ENCODE measurements at places on chromosomes 5 and 9.
A peak's percentile ranks its signal among the peaks of the same experiment; 100 is the strongest.

GRCh38 chr5:80919678-80920196 is 40.4 kb upstream of the RASGRF2 start:
- DNase-seq: no peak

DNA sequence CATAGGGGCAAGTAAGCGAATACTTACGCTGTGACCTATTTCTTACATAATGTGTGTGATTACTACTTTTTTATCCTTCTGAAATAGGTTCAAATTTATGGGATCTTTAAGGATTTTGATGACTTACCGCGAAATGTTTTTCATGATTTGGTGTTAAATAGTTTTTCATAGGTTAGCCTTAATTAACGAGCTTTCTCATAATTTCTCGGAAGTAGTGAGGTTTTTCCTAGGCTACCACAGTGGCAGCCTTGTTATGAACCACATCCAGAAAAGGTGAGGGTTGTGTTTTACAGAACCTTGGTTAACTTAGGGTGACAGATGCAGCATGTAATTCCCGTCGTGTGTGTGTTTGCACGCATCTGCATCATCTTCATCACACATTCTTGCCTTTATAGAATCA is 1.3 kb downstream of the SH3GL2 start:
- DNase-seq: no peak

DNA sequence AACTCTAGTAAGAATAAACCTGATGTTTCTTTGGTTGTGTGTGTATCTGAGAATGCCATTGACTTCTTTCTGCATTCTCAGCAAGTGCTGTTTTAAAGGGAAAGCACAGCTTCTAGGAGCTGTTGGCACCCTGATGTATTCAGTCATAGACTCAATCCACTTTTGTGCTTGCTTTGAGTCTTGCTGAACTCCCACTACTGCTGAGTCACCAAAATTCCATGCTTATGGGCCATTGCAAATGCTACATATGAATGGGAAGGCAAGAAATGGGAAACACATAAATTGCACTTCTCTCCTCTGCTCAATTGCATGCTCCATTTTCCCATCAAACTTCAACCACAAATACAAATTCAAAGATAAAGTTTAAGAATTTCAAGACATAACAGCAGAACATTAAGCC is 9.8 kb upstream of the FTMT start:
- no peak for DNase-seq

- no peak for DNase-seq
Measured at GRCh38 chr5:37954561-37954960, 114.7 kb upstream of the GDNF start.

DNA sequence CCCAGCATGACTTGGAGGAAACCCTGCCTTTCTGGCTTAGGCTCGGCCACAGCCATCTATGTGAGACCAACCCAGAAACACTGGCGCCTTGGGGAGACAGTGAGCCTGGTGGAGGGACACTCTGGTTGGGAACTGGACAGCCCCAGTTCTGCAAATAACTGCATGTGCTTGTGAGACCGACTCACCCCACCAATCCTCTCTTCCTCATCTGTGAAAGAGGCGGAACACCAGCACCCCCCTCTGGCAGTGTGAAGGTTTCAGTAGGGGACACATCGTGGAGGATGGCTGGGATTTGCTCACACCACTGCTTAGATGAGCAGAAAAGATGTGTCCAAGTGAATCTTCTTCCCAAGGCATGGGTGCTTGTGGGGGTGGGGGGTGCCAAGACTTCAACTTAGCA is 43.4 kb upstream of the N4BP3 start:
- no peak for DNase-seq

- DNase-seq: no peak
Measured at GRCh38 chr5:132826424-132827082, 3.9 kb downstream of the SHROOM1 start.

DNA sequence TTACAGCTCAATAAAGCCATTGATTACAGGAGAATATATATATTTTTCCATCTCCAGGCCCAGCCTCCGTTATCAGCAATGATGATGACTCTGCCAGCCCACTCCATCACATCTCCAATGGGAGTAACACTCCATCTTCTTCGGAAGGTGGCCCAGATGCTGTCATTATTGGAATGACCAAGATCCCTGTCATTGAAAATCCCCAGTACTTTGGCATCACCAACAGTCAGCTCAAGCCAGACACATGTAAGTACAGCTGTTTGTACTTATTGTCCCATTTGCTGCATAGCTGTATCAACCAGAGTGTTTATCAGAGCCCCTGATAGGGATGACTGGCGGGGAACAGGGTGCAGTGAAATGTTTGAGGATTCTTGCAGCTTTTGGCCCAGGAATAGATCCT is 197.7 kb downstream of the NTRK2 start:
- no peak for DNase-seq

- DNase-seq: no peak
Measured at GRCh38 chr5:139712412-139712811, 64.3 kb downstream of the CXXC5 start.

GRCh38 chr5:171010086-171010485 is 148.3 kb downstream of the RANBP17 start:
- no peak for DNase-seq

DNA sequence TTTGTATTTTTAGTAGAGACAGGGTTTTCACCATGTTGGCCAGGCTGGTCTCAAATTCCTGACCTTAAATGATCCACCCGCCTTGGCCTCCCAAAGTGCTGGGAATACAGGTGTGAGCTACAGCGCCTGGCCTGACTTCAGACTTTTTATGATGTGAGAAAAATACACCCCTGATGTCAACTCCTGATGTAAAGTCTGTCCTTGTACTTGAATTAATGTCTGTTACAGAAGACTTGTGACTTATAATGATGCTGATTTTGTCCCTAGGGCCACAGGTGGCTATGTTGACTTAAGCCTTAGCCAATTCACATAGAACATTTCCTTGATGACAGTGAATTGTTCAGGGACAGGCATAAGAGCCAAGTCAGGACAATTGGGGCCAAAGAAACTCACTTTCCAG is 42.5 kb upstream of the MELK start:
- DNase-seq: no peak

GRCh38 chr5:179696603-179697002 is 2.2 kb upstream of the CANX start:
- DNase-seq: no peak

DNA sequence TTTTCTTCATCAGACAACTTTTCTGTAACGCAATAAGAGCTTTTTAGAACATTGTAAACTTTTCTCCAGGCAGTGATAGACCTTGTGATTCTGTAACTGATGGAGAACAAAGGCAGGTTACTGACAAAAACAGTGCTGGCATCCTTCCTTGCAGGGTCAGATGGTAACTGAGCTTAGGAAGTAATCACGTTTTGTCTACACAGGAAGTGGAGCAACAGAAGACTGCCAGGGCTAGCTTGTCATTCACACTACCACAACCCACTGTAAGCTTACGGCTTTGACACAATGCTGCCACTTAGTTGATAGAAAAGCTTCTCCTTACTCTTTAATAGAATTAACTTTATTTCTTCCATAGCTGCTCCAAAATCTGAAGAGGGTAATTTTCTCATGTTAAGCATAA is 46.8 kb downstream of the FBN2 start:
- DNase-seq: no peak

DNA sequence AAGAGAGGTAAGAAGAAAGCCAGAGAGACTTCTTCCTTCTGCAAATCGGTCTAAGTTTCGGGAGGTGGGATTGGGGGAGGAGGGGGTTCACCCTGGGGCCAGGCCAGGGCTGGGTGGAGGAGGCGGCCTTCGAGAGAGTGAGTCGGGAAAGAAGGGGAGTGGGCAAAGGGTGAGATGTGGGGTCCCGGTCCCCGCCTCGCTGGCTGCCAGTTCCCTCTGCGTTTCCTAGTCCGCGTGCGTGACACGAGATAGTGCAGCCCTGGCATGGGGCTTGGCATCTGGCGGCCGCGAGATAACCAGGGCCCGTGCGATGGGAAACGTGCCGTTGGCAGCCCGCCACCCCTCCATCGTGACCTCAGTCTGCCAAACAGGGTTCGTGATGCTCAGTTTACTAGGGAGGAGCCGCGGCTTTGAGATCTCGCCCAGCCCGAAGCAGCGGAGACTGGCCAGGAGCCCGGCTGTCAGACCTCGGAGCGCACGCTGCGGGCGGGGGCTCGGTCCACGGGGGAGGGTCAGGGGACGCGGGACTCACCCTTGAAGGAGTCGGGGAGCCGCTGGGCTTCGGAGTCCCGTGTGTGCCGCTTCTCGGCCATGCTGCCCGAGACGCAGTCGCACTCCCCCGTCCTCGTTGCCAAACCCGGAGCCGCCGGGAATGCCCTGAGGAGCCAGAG is at the start of gene STOM:
Gene STOM (minus strand): TSS at position 656 of the 671 bp plus-strand sequence. CDS start 63 bp downstream, at position 593.
- peak; percentile 20 for DNase-seq

DNA sequence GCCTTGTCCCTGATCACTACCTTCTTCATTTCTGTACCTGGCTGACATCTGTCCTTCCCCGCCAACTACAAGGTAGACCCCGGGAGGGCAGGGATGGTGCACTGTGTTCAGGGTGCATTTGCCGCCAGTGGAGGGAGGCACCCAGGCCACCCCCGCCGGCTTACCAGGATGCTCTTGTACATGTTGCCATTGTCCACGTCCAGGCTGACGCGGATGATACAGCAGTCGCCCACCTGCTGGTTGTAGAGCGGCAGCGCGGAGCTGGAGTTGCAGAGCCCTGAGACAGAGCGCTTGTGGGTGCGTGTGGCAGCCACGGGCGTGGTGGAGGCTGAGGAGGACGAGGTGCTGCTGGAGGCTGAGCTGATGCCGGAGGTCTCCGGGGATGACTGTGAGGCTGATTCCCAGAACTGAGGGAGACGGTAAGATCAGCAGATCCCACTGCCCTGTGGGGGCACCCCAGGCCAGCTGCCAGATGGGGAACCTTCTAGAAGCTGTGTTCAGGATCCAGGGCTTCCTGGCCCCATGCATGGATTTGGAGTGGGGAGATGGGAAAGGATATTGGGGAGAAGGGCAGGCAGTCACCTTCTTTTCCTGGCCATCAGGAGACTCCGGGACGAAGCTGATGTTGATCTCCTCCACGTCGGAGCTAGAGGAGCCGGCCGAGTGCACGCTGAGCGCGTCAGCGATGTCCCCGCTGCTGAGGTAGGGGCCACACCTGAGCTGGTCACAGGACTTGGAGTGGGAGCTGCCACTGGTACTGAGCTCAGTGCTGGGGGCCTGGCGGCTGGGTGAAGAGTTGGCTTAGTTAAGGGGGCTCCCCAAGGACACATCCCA is 19.5 kb downstream of the RALGDS start:
- no peak for DNase-seq

DNA sequence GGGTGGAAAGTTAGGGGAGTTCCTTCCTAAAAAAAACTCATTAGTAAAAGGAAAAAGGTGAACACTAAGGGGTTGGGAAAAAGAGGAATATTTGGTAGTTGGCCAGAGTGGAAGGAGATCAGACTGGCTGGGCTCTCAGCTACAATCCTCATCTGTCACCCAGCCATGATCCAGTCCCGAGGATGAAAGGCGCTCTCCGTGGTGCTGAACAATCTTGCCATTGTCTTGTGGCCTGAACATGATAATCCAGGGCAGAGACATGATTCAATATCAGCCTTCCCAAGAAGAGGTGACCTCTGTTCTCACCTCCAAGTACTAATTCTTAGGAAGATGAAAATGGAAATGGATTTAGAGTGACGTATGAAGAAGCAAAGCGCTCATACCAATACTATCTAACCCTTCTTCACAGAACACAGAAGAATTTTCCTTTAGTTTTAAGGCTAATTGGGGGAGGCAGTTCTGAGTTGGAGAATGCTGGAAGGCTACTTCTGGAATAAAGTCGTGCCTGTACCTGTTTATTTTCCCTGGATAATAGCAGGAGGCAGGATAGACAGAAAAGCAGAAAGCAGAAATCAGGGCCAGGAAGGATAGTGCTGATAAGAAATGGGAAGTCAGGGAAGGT is 36.6 kb upstream of the MYORG start:
- DNase-seq: no peak

- DNase-seq: no peak
Measured at GRCh38 chr5:14408969-14409586, 172.5 kb upstream of the OTULINL start.

DNA sequence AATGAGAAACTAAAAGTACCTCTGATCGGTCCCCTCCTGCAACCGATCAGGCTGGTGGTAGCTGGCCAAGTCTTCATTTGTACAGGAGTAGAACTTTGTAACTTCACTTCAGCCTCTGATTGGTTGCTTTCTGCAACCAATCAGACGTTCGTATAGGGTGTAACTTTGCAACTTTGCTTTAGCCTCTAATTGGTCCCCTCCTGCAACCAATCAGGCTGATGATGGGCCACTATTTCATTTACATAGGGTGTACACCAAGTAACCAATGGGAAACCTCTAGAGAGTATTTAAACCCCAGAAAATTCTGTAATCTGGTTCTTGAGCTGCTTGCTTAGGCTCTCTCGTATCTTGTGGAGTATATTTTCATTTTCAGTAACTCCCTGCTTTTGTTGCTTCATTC is 445.5 kb downstream of the MED10 start:
- no peak for DNase-seq

DNA sequence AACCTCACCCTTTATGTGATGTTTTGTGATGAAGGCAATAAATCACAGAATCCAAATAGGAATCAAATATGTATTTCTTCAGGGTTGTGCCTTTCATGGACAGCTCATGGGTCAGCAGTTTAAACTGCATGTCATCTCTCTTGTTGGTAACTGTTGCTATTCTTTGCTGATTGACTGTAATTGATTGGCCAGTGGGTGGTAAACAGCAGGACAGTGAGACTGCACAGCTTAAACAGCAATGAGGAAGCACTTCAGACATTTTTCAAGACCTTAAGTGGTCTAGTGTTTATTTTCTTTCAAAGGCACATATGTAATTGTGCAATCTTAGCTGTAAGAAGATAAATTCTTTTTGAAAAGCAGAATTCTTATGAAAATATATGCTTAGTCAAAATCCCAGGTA is 260.5 kb downstream of the COX7C start:
- DNase-seq: no peak

- no peak for DNase-seq
Measured at GRCh38 chr9:119280740-119281485, 88.3 kb downstream of the BRINP1 start.

DNA sequence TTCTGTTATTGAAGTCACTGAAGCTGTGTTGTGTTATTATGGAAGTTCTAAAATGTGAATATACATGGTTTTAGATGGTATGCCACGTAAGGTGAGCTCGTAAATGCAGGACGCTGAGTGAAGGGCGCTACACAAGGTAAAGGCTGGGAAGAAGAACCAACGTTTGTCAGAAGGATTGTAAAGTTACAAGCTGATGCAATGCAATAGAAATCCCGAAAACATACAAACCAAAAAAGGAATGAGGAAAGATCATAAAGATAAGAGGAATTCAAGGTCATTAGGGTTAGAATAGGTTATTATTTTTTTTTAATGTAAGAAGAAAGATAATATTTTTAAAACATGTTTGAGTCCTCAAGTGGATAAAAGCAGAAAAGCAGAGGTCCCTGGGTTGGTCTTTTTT is 538.6 kb downstream of the CDH12 start:
- no peak for DNase-seq

DNA sequence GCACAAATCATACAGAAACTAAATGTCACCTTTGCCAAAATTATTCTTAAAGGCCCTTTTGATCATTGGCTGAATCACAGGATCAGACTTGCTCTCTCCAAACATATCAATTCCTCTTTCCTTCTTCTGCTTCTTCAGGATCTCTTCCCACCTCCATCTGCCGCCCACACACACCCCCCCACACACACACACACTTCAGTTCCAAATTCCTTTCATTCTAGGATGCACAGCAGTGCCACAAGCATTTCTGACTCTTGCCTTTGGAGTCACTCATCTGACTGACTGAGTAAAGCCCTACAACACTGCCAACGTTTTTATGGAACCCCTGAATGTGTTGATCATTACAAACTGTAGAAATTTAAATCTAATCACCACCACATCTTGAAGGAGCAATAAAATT is 22.9 kb downstream of the DNAH5 start:
- DNase-seq: no peak
